ENCODE measurements at places on chromosomes 5 and 9.

DNA sequence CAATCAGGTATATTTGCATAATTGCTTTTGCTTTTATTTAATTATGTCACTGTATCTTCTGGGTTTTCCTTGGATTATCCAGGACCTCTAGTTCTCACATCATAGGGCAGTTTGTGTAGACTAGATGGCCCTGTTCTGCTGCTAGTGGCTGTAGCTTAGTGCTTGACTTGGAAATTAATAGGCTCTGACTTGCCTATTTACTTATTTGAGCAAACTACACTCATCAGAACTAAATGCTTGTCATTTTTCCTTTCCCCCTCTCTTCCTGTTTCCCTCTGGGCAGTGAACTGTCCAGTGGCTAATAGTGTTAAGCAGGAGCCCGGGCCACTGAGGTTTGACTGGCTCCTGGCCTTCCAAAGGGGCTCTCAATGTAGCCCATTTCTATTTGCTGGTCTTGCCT lies 135.7 kb downstream of the MAN2A1 start:
- no peak for DNase-seq

DNA sequence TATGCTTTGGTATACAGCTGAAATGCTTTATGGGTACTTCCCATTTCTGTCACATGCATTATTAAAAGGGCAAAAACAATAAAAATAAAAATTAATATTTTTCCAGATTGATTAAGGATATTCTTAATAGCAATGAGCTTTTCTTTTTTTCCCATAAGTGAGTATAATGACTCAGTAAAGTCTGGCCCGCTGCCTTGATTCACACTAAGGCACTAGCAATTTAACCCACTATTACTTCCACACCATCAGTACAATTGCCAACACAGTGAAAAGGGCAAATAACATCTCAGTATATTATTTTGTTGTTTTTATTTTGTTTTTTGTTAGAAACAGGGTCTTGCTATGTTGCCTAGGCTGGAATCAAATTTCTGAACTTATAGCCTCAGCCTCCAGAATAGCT lies 150.1 kb downstream of the RNF180 start:
- DNase-seq: no peak

- DNase-seq: no peak
These were observed 233.1 kb downstream of the MAST4 start for GRCh38 chr5:66829358-66829674.

DNA sequence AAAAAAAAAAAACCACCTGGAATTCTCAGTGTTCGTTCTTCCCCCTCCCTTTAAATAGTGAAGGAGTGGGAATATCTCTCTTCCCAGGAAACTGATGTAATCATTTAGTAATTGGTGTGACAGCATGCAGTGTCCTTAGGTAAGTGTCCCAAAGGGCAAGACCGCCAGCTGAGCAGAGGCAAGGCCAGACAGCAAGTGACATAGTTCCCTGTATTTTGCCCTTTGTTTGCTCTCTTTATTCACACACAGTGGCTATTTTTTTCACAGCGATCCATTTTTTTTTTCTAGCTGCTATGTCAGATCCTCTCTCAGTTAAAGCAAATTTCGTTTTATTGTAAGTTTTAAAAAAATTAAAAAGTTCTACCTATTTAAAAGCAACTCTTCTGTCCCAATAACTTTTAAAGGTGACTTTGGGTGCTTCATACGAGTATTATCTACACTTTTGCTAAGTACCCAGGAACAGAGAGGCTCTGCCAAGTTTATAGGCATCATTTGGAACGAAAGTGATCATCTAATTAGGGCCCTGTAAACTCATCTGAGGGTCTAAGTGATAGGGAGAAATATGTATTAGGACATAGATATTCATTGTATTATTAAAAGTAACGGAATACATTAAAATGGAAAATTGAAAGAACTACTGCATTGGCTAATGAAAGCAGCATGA lies 98.2 kb upstream of the ALDH1A1 start:
- no peak for DNase-seq
